ENCODE measurements at places on chromosomes 1 and 21.

- no peak for DNase-seq
Measured at GRCh38 chr1:62397301-62397700, 39.5 kb upstream of the USP1 start.

DNA sequence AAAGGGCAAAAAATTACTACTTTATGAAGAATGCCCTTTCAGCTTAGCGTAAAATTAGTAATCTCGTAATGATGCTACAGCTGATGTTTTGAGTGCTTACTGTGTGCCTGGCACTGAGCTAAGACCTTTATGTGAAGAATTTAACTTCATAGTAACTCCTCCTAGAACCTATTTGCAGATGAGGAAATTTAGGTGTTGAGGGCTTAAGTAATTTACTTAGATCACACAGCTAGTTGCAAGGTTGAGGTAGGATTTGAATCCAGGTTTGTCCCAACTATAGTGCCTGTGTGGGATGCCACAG is 1.4 kb downstream of the ZMYM4 start:
- DNase-seq: no peak

- no peak for DNase-seq
Measured at GRCh38 chr1:22255341-22256212, 112.7 kb upstream of the WNT4 start.

DNA sequence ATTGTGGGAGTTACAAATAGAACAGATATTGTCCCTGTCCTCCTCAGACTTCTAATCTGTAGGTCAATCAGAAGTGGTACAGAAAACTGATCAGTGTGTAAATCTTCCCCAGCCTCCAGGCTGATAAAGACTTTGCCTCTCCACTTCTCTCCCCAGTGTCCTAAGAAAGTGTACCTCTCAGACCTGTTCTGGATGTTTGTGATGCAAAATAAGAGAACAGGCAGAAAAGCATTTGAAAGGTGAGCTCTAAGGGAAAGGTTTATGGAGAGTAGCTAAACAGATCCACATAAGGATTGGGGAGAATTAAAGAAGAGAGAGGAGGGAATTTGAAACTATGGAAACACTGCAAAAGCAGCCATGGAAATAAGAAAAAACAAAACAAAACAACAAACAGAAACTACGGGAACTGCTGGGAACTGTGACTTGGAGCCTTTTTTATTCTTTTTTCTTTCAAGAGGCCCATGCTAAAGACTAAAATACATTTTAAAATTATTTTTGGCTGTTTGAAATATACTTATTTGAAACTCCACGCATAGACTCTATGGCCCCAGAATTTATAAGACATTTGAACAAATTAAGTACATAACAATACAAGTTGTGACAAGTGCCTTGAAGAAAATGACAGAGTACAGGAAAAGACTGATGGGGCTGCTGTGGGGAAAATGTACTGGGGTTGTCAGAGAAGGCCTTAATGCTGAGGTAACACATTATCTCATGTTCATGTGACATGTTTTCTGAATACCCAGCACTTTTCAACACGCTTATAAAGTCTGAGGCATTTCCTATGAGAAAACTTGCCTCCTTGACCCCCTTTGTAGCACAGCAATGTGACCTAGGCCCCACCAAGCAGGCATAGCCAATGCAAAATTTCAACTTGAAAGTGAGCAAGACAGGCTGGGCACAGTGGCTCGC is 51.2 kb downstream of the TRAF5 start:
- no peak for DNase-seq

DNA sequence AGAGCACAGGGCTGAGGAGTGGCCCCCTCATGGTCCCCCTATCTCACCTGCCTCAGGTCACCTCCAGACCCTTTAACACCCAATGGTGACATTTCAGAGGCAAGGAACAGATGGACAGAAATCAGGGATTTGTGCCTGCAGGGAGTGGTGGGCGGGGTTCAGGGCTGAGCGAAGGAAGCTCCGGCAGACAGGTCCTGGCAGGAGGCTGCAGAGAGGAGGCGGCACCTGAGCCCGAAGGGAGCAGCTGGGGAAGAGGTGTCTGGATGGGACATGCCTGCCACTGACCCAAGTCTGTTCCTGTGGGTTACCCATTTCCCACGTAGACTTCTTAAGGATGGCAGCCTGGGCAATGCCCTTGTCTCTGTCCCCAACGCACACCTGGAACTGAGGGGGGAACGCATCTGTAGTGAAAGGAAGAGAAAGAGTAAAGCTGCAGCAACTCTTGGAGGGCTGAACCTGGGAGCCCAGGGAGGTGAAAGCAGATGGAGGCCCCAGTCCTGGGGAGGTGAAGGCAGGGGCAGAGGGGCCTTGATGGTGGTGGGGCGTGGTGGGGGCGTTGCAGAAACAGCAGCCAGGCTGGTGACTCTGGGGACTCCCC is 61.6 kb upstream of the ADARB1 start:
- DNase-seq: no peak

DNA sequence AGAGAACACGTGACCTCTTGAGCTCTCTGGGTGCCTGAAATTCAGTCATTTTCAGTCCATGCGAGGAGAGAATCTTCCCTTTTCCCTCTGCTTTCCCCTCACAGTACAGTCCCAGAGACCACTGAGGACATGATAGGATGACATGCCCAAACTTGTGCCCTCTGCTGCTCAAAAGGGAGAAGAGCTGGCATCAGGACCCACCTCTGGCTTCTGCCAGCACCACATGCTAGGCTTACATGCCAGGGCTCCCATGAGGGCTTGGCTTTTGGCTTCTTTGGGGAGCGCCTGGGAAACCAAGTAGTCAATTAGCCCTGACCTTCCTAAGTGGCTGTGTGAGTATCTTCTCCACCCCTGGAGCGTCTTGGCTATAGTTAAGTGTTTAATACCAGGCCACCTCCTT is 13.8 kb upstream of the KCNQ4 start:
- DNase-seq: no peak

All from AG04450 (cell line).